ENCODE measurements at places on chromosomes 7 and 10.

DNA sequence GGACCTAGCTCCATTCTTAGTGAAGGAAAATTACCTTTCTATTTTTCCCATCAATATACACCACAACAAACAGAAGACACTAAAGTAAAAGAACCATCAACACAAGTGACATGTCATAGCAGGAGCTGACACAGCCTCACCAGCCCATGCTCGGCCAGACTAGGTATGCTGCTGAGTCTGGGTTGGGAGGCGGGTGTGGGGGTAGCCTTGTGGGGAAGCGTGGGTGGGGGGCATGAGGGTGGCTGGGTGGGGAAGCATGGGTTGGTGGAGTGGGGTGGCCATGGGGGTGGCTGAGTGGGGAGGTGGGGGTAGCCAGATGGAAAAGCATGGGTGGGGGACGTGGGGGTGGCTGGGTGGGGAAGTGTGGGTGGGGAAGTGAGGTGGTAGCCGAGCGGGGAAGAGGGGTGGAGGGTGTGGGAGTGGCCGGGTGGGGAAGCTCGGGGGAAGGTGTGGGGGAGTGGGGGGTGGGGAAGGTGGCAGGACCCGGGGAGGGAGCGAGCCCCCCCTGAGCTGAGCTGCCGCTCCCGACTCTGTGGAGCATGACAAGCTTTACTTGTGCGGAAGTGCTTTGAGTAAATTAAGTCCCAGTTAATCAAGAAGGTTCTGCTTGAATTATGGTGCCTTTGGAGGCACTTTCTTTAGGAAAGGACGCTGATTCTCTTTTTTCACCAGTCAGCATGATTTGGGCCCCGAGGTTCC, 294.6 kb upstream of the ZNF32 start:
- no peak for DNase-seq

DNA sequence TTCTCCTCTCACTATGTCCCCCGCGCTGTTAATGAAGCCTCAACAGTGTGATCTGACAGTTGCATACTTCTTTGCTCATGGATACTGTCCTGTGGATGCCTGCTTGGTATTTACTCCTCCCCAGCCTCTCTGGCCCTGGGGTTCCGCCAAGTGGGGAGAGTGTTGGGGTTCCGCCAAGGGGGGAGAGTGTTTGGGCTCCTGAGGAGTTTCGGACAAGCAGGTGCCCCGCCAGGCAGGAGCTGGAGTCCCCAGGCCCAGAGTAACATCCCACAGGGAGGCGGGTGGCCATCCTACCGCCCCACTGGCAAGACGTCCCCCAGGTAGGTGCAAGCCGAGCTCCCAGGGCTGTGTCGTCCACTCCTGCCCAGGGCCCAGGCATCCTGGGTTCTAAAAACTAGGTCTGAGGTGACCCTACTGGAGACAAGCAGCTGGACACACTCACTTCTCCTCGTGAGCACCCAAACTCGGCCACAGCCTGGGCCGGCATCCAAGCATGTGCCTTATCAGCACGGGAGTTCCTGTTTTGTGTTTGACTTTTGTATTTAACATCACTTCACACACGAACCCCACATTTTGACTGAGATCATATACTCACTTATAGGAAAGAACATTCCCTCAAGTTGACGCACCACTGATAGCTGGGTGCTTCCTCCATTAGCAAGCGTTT, 34.2 kb downstream of the CAMK2B start:
- no peak for DNase-seq

GRCh38 chr7:29866490-29866930, 60.2 kb downstream of the WIPF3 start:
- no peak for DNase-seq

GRCh38 chr10:122445469-122445868, 9.0 kb upstream of the ARMS2 start:
- DNase-seq = no peak

DNA sequence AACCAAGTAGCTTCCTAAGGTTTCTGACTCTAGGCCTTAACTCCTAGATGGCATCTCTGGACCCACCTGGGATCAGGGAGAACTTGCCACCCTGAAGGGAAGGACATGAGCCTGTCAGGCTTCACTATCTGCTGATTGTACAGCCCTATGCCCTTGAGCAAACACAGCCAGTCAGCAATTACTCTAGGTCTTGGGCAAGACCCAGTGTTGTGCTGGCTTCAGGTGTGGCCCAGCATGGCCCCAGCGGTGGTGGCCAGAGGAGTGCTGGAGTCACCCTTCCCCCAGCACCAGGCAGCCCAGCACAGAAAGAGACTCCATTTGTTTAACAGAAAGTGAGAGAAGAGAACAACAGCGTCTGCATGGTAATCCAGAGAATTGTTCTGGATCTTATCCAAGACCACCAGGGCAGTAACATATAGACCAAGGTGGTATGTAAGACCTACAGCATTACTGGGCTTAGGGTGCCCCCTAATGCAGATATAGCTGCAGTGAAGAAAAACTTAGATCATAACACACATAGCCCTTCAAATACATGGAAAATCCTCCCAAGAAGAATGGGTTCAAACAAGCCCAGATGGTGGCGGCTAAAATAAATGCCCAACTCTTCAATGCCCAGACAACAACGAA, 207.7 kb downstream of the MAGI2 start:
- no peak for DNase-seq

DNA sequence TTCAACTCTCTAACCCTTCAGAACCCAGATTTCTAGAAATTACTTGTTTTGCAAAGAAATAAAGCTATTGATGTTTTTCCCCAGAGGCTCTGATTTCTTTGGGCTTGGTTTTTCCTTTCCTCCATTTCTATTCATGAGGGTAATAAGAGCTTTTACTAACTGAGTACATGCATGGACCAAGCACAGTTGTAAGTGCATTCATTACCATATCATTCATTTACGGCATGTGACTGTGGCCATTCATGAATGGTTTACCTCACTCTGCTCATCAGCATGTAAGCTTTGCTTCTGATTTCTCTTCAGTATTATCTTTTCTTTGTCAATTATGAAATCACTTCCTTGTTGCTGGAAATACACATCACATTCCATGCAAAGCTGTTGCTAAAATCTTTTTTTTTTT, 42.4 kb downstream of the LAMB4 start:
- DNase-seq = no peak

DNA sequence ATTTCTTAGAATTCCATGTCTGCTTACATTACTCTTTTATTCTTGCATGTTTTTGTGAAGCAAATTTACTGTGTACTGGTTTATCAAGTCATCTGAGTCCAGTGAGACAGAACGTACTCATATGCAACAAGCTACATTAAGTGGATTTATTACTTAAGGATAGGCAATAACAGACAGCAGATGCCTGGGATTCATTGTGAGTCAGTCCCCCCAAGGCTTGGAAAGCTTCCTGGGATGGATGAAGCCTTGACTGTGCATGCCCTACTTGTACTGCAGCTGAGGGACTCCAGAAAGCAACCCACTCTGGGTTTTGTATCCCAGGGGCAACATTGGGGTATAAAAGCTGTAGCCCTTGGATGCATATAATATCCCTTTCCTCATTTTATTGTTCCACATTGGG, 113.4 kb upstream of the RAB18 start:
- DNase-seq = no peak

GRCh38 chr7:17369691-17370426, 71.4 kb downstream of the AHR start:
- no peak for DNase-seq

DNA sequence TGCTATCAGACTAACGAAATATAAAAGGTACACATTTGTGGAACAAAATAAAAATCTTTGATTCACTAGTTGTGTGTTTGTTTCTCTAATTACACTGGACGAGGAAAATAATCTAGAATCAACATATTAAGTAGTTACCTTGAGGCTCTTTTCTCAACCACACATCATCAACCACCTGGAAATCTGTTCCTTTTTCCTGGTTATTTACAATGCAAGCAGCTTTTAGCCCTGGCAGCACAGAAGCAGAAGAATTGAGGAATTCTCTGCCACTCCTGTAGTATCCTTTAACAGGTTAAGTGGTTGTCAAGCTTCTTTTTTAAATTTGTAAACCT, 23.7 kb downstream of the NUP42 start:
- no peak for DNase-seq

DNA sequence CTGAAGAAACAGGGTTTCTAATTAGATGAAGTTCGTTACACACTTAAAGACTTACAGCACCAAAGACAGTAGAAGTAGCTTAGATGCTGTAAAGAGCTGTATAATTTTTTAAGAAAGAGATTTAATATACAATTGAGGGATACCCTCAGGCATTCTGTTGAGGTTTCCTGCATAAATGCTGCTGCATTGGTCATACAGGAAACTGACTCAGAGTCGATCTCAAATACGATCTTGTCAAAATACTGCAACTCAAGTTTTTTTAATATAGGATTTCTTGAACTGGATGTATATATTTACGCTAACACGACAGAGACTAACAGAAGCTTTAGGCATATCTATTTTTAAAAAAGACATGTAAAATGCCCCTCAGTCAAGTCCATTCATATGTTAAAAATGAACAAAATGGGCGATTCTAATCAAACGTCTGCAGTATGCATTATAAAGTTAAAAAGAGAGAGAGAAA, 2.4 kb upstream of the ARID5B start:
- no peak for DNase-seq

DNA sequence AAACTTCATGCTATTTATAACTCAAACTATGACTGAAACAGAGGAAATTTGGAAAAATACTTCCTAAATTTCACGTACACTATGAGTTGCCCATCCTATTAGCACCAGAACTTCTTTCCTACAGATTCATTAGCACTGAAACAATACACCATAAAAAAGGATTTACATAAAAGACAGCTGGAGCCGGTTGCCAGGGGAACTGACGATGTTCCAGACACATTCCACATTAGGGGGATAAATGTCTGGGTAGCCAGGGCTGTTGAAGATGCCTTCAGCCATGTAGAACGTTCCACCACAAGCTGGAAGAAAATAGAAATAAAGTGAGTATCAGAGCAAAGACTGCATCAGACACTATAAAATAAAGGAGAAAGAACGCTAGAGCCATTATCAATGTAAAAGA, 129.8 kb upstream of the RSU1 start:
- DNase-seq = no peak

GRCh38 chr10:58952747-58953466, 223.5 kb upstream of the PHYHIPL start:
- DNase-seq = peak; percentile 20

- DNase-seq = no peak
Observed at GRCh38 chr10:103490986-103491314, 2.6 kb upstream of the NEURL1 start.

DNA sequence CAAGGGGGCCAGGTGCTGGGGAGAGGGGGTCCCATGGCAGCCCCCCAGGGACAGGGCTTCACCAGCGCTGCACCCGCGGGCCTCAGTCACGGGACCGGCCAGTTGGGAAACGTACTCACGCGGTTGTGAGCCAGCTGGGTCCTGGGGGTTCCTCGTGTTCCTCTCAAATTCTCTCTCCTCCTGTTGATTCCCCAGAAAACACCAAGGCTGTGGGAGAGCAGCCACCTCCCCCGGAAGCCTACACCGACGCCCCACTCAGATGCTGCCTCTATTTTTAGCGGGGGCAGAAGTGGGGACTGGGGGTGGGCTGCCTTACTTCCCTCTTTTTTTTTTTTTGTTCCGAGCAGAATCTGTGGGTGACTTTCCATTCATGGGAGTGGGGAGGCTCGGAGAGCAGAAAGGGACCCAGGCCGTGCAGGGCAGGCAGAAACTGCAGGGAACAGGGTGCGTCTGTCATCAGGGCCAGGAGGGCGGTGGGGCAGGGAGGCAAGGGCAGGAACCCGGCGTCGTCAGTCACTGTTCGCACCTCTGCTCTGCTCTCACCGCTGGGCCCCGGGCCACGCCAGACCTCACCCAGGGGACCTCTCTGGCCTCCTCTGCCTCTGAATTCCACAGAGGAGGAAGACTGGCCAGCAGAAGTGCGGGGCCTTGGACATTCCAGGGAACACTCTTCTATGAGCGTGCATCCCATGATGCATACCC, 63.1 kb downstream of the CARD11 start:
- no peak for DNase-seq

- DNase-seq = no peak
Observed at GRCh38 chr10:33539116-33539515, 204.6 kb upstream of the NRP1 start.

DNA sequence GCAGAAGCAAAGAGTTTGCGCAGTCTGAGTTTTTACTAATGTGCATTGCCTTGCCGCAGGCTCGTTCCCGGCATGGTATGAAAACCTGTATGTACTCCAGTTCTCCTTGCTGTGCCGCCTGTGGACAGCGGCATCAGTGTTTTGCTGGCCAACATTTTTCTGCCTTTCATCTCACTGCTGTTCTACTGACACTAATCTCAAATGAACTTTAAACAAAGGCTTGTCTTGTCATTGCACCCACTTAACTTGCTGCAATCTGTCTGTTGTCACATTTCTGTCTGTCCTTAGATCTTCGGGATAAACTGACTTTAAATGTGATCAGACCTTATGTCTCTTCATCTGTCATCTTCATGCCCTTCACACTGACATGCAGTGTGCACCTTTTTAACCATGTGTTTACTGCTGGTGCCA, 71.7 kb upstream of the ZNRF2 start:
- DNase-seq = no peak

DNA sequence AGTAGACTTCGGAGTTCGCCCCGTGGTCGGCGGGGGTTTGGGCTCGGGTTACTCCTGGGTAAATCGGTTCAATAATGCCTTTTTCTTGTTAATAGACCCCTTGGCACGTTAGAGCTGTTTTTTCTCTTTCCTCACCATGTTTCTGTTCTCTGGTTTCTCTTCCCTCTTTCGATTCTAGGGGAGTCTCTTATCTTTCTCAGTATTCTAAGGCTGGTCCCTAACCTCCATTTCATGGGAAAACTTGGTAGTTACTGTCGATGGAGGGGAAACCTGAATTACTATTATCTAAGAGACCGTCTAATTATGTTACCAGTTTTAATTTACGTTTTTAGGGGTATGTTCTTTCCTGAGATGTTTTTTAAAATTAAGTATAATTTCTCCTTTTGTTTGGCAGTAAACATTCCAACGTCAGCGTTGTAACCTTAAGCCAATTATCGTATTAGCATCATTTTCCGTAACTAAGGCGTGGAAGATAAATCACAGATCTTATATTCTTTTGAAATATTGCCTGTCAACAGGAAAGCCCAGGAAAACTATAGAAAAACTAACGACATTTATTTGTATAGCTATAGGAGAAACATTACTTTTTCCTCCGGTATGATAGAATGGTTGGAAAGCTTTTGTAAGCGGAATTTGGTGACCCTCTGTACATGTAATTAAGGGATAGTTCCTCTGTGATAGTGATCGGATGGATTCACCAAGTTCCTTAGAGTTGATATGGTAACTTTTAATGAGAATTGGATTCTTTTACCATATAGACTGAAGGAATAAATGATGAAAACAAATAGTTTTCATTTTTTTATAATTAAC, 847 bp downstream of the BTAF1 start:
- DNase-seq = no peak

DNA sequence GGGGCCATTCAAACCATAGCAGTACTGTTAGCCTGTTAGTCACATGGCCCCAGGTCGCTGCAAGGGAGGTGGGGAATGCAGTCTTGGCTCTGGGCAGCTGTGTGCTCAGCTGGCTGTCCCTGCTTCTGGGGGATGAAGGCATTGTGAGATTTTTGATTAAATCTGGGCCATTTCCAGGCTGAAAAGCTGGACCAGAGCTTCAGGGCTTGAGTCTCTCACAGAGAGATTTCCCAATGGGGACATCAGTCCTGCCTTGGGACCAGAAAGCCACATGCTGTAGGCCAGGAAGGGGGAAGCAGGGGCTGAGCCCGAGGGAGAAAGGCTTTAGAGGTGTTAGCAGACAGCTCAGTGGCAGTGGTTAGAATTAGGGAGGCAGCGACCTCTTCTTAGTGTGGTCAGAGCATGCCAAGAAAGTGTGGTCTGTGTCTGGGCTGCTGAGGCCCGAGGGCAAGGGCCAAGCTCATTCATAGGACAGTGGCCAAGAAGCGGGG, 33.6 kb downstream of the PALD1 start:
- DNase-seq = no peak

GRCh38 chr7:136956232-136956631, 87.8 kb downstream of the CHRM2 start:
- no peak for DNase-seq

Data from activated CD4-positive, alpha-beta T cell treated with anti-CD3 and anti-CD28 coated beads, Interleukin-2, amount 50 U/mL, for 48 hours (primary cell).